Stimulated activated CD4-positive, alpha-beta T cell treated with anti-CD3 and anti-CD28 coated beads, Interleukin-4, amount 100 ng/mL, for 1 hour (primary cell): ENCODE measurements at places on chromosomes 5 and 9.

DNA sequence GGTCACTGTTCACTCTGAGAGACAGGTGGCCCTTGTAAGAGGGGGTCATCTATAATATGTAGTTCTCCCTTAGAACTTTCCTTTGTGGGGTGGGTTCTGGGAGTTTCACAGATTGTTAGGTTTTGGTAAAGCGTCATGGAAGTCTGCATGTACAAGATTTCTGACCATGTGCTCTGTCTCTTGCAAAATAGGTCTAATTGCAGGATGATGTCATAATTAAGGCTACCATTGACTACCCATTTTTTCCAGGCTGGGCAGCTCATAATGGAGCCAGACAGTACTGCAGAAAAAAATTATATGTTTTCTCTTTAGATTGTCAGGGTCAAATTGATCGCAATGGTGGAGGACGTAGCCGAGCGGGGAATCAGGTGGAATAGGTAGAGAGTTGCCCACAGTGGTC lies 3.7 kb upstream of the GM2A start:
- DNase-seq: no peak

DNA sequence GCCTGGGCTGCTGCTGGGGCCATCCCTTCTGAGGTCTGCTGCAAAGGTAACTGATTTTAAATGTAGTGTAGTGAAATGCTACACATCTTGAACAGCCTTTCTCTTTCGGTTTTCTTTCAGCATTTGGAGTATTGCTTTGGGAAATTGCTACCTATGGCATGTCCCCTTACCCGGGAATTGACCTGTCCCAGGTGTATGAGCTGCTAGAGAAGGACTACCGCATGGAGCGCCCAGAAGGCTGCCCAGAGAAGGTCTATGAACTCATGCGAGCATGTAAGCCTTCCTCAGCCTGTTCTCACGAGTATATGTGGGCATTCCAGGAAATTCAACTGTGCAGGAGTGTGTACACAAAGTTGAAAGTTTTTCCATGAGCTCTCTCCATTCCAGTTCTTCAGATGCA lies 18.3 kb downstream of the QRFP start:
- no peak for DNase-seq

DNA sequence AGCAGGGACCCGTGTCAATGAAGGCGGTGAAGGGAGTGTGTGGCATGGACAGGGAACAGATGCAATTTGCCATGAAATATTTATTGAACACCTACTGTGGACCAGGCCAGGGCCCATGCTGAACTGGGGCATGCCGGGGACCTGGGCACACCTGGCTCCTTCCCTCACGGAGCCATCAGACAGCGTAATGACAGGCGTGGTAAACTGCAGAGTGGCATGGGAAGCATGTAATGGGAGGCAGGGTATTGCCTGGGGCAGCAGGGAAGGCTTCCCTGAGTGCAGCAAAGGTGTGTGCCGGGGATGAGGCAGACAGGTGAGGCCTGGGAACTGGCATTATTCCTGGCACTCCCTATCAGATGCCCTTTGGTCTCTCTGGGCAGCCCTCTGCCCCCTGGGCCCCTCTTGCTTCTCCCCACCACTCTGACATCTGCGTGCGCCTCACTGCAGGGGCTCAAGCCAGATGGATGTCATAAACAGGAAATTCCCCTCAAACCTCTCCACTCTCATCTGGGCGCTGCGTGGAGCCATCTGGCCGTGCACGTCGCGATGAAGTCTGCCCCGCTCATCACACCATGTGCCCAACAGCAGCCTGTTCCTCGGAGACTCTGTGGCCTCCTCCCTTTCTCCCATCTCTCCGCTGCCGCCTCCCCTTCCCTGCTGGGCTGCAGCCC lies 67.6 kb downstream of the HMCN2 start:
- DNase-seq: no peak

GRCh38 chr5:128126241-128126640 lies 42.7 kb downstream of the SLC12A2 start:
- DNase-seq: no peak

DNA sequence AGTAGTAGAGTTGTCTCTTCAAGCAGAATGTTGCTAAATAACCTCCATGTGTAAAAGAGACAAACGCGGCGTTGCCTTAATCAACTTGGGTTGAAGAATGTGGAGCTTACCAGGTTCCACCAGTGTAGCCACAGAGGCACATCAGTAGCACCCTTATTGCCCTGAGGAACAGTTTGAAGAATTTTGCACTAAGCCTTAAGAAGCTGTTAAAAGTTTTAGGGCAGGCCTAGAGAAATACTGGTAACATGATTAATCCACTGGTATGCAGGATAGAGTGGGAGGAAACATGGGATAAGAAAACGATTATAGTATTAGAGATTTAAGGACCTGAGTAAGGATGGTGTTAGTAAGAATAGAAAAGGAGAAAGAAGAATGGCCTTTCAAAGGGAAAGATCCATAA lies 100.6 kb downstream of the ZCCHC7 start:
- no peak for DNase-seq

- no peak for DNase-seq
These were observed 283.4 kb upstream of the GRAMD2B start for GRCh38 chr5:126139773-126140172.

GRCh38 chr9:20320921-20321320 lies 301.4 kb downstream of the MLLT3 start:
- DNase-seq: no peak

DNA sequence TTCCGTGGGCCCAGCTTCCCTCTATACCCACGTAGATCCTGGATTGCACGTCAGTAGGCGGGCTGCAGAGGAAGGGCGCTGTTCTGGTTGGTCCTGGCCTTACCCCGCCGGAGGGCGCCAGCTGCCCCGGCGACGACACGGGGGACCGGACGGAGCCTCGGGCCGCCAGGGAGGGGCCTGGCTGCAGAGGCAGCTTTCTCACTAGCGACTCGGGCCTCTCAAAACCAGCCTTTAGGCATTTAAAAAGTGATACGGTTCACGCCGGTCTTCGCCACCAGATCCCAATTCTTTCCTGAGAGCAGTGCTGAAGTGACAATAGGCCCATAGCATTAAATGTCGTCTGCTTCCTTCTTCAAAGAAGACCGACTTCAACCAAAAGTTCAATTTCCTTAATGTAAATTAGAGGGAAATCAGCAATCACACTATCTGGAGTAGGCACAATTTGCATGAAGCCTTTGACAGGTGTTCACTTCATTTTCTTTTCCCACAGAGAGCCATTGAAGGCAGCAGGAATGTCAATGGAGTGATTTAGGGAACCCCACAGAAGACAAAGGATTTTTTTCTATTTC lies 17.6 kb upstream of the UBE2D2 start:
- peak; percentile 42 for DNase-seq

GRCh38 chr9:132616725-132617124 lies 34.3 kb downstream of the BARHL1 start:
- DNase-seq: no peak

DNA sequence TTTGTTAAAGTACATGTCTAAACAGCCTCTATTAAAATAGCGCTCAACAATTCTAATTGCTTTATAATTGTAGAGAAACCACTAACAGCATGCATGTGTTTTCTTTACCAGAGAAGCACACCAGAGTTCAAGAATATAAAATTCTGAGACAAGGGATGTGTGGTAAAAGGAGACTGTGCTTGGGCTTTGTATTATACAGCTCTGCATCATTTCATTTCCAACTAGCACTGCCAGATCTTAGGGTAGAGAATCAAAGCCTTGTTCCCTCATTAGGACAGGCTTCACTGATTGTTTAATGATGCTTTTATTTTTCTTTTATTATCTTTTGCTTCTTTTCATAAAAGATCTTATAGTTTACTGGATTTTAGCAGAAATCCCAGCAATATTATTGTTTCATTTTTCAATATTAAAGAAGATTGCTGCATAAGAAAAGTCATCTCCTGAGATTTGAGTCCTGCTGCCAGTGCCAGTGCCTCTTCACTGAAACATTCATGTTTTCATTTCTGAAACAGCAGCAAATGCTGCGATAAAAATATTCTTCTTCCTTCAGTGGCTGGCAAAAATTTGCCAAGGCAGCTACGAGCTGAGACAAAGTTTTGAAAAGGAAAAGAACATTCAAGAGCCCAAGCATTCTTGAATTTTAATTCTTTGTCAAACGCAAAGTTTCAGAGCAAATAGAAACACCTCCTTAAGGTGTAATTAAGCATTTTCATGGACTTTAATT lies 491.0 kb upstream of the PIK3R1 start:
- DNase-seq: no peak

GRCh38 chr9:137266162-137266527 lies 11.0 kb downstream of the NELFB start:
- no peak for DNase-seq

- no peak for DNase-seq
These were observed 538.5 kb upstream of the DMAC1 start for GRCh38 chr9:8337834-8338766.

GRCh38 chr5:58121391-58121790 lies 338.5 kb downstream of the PLK2 start:
- no peak for DNase-seq

GRCh38 chr5:1383344-1383743 lies 38.4 kb upstream of the CLPTM1L start:
- DNase-seq: no peak

DNA sequence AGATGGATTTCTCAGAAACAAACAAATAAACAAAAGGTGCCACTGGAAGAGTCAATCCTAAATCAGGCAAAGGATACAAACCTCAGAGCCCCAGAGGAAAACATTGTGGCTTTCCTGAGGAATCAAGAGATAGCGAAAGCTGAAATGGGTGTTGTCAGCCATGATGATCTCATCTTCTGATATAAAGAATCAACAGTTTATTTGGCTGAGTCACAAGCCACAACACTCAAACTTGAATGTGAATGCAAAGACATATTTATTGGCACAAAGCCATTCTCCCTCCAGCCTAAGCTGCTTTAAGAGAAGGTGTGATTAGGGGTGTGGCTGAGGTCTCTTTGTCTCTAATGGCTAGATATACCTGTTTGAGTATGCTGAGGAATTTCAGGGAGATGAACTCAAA lies 73.3 kb upstream of the NREP start:
- no peak for DNase-seq

GRCh38 chr5:139141446-139142204 lies 56.5 kb downstream of the SIL1 start:
- DNase-seq: no peak

GRCh38 chr9:37676411-37676830 lies 25.7 kb downstream of the FRMPD1 start:
- no peak for DNase-seq

- DNase-seq: no peak
These were observed 22.6 kb downstream of the PTPN3 start for GRCh38 chr9:109475526-109475925.

DNA sequence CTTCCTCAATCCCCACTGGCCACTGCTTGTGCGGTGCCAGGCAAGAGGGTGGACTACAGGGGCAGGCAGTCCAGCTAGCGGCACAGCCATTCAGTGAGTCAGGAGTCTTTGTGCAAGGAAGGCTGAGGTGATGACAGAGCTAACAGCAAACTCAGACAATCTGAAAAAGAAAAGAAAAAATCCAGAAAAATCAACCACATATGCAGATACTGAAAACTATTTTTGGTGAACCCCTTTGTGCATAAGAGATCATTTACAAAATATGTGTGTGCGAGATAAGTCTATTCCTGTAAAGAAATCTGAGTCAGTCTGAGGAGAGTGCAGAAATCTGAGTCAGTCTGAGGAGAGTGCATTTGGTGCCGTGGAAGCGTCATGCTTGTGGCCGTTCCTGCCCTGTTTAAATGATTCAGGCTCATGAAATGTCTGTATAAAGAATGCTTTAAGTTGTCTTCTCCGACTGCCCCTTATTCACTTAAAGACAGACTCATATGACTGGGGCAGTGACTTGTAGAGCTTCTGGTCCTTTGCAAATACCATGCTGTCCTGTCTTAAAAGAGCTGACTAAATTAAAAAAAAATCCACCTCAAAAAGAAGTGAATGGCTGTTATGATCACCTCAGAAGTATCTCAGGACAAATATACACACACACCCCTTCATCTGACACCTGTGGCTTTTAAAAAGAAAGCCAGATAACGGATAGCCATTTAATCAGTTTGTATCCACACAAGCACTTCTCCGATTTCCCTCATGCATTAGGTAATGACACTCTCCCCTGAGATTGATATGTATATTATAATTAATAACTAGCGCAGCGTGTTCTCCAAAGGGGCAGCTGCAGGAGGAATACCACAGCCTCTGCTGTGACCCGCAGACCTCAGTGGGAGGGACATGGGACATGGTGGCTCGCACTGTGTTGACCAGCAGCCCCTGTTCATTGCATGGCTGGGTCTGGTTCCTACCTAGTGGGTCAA lies 47.3 kb downstream of the TRIO start:
- DNase-seq: no peak

GRCh38 chr5:1666812-1667588 lies 132.6 kb downstream of the MRPL36 start:
- DNase-seq: peak; percentile 59

GRCh38 chr9:11894136-11894535 lies 799.0 kb upstream of the TYRP1 start:
- no peak for DNase-seq

DNA sequence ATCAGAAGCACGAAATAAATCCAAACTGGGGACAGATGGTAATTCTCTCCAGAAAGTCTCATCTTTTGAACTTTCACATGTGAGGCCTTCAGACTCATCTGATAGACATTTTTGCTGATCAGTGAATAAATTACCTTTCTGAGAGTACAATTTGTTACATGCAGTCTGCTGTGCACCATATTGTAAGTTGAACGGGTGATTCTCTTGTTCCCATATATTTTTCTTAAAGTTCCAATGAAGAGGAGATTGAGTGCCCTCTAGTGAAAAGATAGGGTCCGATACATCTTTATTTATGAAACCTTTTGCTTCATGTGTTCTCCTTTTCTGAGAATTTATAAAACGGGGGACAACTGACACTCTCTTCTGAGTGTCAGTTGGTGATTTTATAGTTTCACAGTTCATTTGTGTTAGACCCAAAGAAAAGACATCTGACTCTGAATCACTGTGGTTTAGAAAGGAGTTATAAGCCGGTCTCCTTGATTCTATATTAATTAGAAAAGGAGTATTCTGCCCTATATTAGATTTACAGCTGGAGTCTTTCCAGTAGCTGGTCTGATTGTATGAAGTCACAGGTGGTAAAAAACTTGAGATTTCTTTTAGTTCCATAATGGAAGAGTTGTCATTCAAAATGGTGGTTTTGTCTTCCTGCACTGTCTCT lies 30.4 kb downstream of the GNG10 start:
- no peak for DNase-seq

DNA sequence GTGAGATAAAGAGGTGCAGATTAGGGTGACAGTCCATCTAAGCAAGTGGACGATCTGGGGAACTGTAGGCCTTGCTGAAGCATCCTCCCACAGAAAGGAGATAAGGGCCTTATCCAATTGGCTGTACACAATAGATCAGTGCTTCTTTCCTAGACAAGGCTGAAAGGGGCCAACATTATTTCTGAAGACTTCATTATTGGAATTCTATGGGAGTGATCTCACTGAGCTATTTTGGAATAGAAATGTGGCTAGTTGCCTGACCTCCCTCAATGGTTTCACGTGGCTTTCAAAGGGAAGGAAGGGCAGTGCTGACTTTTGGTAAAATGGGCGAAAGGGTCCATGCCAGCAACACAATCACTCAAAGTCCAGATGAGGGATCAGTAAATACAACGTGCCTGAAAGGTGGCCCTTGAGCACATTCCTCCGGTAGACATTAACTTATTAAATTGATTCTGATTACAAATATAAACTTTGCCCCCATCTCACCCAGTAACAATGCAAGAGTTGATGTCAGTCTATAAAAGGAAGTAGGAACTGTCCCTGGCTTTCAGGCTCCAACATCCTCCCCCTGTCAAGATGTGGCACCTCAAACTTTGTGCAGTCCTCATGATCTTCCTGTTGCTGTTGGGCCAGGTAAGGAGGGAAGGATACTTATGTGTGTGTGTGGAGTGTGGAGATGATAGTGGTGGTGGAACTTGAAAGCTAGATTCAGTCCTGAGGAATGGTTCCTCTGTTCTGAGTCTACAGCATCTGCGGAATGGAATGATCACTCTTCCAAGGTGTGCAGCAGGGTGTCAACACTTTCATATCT lies at the start of gene LEAP2:
TSS of gene LEAP2 (plus strand) at position 550 of the 811 bp plus-strand sequence. CDS start at position 577, 27 bp downstream.
- DNase-seq: no peak
